ENCODE measurements at places on chromosomes 1 and 21. TPM values are rescaled to one million over a fixed set of nuclear protein-coding genes. Genes with fewer than 3 reads are reported as not detected.

PRAMEF9 gene
- not detected for total RNA-seq

NPHS2 gene
- total RNA-seq: not detected

GRCh38 chr1:210935905-210936304 is 198.0 kb downstream of the KCNH1 start:
- H3K27ac ChIP-seq: no peak overlapping the region
- H3K4me1 ChIP-seq: no peaks in the 10 kb centered on the region
- no peak overlapping the region for H3K4me3 ChIP-seq
- no peaks in the 10 kb centered on the region for H3K27me3 ChIP-seq
- no peaks in the 10 kb centered on the region for H3K36me3 ChIP-seq
- DNase-seq: no peak

DNA sequence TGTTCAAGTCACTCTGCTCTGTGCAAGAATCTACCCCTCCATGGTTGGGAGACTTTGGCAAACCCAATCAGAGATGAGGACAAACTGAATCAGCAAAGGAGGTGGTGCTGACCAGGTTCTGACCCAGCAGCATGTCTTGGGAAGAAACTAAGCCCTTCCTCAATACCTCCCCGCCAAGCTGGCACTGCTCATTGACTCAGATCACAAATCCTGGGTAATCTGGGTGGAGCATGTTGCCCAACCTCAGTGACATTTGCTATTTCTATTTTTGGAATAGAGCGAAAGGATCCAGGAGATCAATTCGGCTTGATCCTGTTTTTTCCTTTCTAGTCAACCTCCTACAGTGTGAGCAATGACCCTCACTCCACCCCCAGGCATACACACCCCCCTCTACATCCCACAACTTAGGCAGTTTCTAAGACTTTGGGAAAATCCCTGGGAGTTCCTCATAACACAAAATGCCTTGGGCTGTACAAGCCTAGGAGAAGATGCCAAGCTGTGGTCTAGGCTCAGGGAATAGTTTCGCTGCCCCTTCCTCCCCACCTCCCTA is 166.8 kb upstream of the KCNJ6 start:
- H3K36me3 ChIP-seq: no peaks in the 10 kb centered on the region
- no peak overlapping the region for H3K4me3 ChIP-seq
- H3K4me1 ChIP-seq: no peaks in the 10 kb centered on the region
- H3K27me3 ChIP-seq: no peaks in the 10 kb centered on the region
- DNase-seq: no peak

- no peak overlapping the region for H3K27ac ChIP-seq
- no peak for DNase-seq
- no peaks in the 10 kb centered on the region for H3K4me1 ChIP-seq
- H3K4me3 ChIP-seq: no peak overlapping the region
- H3K27me3 ChIP-seq: no peaks in the 10 kb centered on the region
- H3K36me3 ChIP-seq: no peaks in the 10 kb centered on the region
Observed at GRCh38 chr1:92921031-92922023, 39.9 kb downstream of the DIPK1A start.

- H3K27me3 ChIP-seq: no peaks in the 10 kb centered on the region
- H3K4me3 ChIP-seq: no peak overlapping the region
- DNase-seq: no peak
- no peak overlapping the region for H3K27ac ChIP-seq
- H3K4me1 ChIP-seq: no peaks in the 10 kb centered on the region
- H3K36me3 ChIP-seq: no peaks in the 10 kb centered on the region
Observed at GRCh38 chr1:214146523-214146922, 134.4 kb upstream of the SMYD2 start.
